Non-pigmented ciliary epithelial cell (primary cell): ENCODE measurements at places on chromosomes 16 and 17.

DNA sequence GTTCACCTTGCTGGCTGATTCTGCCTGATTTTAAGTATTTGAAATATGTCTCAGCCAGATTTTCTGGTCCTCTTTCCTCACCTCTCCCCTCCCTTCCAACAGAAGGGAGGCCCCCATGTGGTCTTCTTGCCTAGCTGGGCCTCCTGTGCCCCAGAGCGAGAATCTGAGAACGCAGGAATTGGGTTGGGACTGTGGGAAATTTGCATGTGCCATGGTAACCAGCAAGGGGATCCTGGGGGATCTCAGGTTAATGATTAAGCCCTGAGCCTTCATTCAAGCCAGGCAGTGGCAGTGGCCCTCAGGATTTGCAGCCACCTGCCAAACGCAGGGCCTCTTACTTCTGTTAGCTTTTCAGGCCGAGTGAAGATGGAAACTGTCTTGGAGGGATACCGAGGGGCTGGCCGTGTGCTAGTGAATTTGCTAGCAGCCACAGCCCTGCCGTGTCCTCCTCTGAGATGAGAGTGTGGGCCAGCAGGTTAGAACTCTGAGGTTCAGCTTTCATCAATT, 40.2 kb downstream of the KSR1 start:
- DNase-seq: no peak

DNA sequence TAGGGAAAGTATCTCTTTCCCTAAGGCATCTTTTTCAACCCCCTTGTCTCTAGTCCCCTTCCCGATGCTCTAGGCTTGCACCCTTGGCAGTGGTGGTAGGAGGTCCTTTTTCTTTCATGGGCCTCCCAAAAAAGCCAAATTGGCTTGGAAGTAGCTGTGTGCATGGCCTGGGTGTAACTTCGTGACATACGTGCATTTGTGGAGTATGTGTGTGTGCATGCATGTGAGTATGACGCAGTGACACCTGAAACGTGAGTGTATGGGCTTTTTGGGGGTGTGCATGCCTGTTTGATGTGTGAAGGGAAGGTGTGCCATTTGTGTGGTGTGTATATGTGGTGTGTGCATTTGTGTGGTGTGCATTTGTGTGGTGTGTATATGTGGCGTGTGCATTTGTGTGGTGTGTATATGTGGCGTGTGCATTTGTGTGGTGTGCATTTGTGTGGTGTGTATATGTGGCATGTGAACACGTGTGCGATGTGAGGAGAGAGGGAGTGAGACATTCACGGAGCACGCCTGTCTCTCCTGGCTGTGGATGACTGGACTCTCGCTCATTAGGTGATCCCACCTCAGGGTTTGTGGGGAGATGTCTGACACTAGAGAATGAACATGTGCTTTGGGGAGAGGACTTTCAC, 15.7 kb downstream of the IGFBP4 start:
- DNase-seq: no peak

- no peak for DNase-seq
Measured at GRCh38 chr16:55012793-55013192, 82.1 kb downstream of the IRX5 start.

DNA sequence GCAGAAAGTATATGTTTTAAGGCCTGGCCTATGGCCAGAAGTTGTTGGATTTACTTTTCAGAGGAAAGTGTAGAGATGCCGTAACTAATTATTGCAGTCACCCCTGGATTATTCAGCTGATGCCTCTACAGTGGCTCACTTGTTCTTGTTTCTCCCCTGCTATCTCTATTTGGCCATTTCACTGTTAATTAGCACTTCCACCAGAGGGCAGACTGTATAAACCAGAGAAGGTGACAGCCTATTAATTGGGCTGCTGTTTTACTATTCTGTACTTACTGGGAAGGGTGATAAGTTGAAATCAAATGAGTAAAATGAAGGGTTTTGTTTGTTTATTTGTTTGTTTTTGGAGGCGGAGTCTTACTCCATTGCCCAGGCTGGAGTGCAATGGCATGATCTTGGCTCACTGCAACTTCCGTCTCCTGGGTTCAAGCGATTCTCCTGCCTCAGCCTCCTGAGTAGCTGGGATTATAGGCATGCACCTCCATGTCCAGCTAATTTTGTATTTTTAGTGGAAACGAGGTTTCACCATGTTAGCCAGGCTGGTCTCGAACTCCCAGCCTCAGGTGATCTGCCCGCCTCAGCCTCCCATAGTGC, 66.0 kb downstream of the CDK12 start:
- DNase-seq: no peak

GRCh38 chr16:58088091-58088490, 41.1 kb downstream of the CFAP20 start:
- no peak for DNase-seq

GRCh38 chr16:892536-893255, 78.1 kb downstream of the LMF1 start:
- DNase-seq: no peak

DNA sequence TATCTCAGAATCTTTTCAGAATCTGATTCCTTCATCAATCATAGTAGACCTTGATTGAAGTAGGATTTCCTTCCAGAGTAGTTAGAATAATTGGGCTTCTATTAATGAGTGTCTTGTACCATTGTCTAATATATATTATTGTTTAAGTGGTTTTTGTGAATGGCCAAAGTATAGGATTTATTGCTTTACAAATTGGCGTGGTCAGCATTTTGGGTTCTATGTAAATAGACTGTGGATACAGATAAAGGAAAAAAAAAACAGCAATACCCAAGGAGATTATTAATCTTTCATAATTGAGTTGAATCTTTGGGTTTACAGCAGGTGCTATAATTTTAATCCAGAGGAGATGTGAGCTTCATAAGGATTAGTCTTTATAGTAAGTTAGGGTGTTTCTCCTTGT, 64.3 kb downstream of the AP2B1 start:
- DNase-seq: no peak

GRCh38 chr17:51257150-51258081, 2.4 kb downstream of the MBTD1 start:
- DNase-seq: no peak

- no peak for DNase-seq
Measured at GRCh38 chr17:65018610-65019316, 37.8 kb downstream of the GNA13 start.

DNA sequence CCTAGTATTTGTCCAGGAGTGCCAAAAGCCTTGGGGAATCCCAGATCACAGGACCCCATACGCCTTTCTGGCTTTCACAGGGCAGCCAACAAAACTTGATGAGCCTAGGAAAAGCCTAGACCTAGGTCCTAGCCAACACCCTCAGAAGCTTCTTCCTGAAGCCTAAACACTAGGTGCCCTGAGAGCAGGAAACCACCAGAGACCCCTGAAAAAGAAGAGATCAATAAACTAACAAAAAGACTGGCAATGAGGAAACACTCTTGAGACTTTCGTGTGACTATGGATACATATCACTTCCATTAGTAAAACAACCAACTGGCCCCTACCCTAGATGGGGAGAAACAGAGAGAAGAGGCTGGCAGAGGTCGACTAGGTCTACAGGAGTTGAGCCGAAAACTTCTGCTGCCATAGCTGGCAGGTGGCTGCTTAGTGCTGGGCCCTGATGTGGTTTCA, 1.2 kb downstream of the ORMDL3 start:
- DNase-seq: no peak

DNA sequence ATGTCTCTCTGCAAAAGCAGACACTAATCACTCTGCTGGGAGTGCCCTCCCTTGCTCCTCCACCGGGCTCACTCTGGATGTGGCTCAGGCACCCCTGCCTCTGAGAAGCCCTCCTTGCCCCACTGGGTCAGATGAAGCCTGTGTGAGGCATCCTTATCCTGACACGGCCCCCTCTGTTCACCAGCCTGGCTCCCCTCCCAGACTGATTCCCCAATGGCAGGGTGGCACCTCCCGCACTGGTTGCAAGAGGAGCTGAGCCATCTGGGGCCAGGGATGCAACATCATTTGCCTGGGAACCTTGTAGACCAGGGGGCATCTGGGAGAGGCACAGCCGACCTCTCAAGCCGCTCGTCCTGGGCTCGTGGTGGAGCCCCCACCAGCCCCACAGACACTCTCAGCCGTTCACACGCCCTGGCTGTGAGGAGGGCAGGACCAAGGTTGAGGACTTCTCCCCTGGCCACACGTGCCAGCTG, 6.7 kb downstream of the SMTNL2 start:
- no peak for DNase-seq
